Stimulated activated CD8-positive, alpha-beta memory T cell treated with anti-CD3 and anti-CD28 coated beads, Interleukin-7, amount 100 ng/mL, for 48 hours (primary cell): ENCODE measurements at places on chromosomes 5 and 9.

- DNase-seq: no peak
Observed at GRCh38 chr5:79844571-79844970, 146.5 kb downstream of the MTX3 start.

GRCh38 chr5:115723220-115723619 lies 93.2 kb downstream of the CDO1 start:
- no peak for DNase-seq

GRCh38 chr5:139914218-139914807 lies 118.7 kb downstream of the PSD2 start:
- DNase-seq: no peak

GRCh38 chr5:143356855-143357583 lies 46.5 kb downstream of the NR3C1 start:
- no peak for DNase-seq

DNA sequence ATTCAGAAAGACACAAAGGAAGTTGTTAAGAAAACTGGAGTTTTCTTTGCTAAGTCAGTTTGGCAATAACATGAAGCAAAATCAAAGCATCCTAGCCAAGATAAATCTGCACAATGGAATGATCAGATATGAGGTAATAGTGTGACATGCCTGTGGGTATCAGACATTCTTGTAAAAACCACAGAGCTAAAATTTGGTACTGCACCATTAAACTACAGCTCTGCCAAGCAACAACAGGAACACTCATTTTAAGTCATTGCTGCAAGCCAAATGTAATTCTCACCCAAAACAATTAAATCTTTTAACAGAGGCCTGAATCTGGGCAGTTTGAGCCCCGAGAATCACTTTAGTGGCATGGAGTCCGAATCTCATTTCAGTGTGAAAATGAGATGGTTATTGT lies 96.6 kb downstream of the VCAN start:
- no peak for DNase-seq

GRCh38 chr5:94355811-94356210 lies 262.6 kb downstream of the KIAA0825 start:
- DNase-seq: no peak

DNA sequence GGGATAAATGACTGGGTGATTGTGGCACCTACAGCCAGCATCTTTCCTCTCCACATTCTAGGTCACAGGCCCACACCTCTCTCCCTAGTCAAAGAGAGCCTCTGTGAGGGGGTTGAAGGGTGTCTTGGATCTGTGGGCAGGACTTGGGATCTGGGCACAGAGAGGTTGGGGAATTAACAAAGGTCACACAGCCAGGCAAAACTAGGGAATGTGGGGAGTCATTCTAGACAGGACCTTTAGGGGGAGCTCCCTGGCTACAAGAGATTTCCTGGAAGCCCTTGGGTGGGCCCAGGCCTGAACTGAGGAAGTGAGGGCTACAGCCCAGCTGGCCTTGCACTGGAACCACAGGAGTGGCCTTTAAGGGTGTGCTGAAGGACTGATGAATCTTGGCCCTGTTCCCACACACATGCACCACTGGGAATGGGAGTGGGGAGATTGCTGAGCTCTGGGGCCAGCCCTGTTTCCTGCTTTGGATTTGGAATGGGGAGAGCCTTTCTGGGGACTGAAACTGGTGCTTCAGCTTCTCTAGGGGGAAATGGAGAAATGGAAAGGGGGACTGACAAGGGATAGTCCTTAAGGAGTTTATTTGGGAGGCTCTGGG lies 12.4 kb upstream of the CXXC5 start:
- no peak for DNase-seq

DNA sequence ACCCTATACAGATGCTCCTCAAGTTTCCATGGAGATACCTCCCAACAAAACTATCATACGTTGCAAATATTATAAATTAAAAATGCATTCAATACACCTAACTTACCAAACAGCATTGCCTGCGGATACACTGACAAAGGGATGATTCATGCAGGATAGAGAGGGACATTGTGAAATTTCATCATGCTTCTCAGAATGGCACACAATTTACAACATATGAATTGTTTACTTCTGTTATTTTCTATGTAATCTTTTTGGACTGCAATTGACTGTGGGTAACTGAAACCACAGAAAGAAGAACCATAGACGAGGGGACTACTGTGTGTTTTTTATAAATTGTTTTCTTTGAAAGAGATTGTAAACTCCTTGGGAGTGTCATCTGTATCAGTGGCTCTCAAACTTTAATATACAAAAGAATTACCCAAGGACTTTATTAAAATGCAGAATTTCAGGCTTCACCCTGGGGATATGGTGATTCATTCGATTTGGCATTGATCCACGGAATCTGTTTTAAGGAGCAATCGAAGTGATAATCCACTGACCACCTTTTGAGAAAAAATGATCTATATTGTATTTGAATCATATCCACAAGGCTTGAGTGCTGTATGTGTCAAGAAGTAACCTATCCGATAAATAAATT lies 146.4 kb downstream of the SGCD start:
- no peak for DNase-seq

- no peak for DNase-seq
Observed at GRCh38 chr5:1659100-1659981, 135.6 kb upstream of the LPCAT1 start.

GRCh38 chr9:3942361-3942760 lies 357.5 kb downstream of the GLIS3 start:
- no peak for DNase-seq

DNA sequence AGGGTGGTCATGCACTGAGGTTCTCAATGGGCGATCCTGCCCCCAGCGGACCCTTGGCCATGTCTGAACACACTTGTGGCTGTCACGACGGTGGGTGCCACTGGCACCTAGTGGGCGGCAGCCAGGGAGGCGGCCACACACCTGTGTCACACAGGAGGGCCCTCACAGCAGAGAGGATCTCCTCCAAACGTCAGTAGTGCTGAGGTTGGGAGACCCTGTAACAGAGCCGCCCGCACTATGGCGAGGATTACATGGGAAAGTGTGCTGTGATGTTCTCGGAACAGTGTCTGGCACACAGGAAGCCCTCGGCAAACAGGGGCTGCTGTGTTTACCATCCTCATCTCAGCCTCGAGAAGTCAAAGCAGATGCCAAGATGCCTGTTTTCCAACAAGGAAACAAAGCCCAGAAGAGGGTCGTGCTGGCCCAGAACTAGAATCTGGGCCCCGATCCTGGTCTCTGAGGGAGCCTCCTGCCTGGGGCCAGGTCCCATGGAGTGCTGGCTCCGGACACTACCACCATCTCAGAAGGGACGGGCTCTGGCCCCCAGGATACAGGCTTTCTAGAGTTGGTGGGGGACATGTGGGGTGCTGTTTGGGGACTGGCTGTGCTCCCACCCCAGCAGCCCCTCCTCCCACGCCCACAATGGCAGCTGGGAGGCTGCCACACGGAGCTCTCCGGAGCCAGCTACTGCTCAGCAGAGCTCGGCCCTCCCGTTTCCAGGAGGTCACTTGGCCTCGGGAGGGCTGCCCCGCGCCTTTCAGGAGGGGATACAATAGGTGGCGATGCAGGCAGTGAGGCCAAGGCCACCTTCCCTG lies 48.2 kb downstream of the DBH start:
- no peak for DNase-seq

DNA sequence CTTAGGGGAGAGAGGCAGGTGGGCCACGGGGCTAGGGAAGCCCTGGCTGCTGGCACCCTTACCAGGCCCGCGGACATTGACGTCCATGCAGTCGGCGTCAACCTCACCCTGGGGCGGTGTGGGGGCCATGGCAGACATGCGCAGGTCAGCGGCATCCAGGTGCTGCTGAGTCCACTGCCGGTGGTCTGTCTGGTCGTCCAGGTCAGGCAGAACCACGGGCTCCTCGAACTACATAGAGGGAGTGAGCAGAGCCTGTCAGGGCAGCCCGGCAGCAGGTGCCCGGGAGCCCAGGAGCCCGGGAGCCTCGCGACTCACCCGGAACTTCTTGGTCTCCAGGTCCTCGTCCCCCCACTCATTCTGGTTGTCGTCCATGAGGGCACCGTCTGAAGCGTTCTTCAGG lies 18.8 kb upstream of the SEC16A start:
- DNase-seq: no peak

DNA sequence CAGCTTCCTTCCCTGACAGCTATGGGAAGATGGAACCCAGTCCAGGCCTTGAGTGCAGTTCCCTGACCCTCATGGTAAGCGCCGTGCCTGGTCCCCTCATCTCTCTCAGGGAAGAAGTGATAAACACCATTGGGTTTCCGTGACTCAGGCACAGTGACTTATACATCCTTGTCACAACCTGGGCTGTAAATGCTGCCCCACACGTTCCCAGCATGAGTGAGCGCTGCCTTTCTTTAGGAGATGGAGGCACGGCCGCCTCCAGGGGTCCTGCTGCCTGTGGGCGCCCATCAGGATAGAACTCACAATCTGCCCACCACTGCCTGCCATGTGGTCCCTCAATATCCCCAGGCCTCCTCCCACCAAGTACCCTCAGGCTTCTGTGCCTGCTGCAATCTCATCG lies 8.3 kb upstream of the NKD2 start:
- no peak for DNase-seq

DNA sequence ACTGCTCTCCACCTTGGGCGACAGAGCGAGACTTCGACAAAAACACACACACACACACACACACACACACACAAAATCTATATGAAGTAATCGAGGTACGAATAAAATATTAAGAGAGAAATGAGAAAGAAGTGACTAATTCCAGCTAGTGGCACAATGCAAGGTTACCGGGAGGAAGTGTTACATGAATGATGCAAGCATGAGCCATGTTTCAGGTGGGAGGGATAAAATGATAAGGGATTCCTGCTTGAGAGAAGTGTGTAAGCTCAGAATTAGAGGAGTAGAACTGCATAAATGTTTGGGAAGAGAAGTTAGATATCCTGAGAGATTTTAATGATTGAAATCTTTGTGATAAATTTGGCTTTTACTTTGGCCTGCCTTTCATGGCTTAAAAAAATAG lies 18.8 kb downstream of the HAPLN1 start:
- DNase-seq: no peak

DNA sequence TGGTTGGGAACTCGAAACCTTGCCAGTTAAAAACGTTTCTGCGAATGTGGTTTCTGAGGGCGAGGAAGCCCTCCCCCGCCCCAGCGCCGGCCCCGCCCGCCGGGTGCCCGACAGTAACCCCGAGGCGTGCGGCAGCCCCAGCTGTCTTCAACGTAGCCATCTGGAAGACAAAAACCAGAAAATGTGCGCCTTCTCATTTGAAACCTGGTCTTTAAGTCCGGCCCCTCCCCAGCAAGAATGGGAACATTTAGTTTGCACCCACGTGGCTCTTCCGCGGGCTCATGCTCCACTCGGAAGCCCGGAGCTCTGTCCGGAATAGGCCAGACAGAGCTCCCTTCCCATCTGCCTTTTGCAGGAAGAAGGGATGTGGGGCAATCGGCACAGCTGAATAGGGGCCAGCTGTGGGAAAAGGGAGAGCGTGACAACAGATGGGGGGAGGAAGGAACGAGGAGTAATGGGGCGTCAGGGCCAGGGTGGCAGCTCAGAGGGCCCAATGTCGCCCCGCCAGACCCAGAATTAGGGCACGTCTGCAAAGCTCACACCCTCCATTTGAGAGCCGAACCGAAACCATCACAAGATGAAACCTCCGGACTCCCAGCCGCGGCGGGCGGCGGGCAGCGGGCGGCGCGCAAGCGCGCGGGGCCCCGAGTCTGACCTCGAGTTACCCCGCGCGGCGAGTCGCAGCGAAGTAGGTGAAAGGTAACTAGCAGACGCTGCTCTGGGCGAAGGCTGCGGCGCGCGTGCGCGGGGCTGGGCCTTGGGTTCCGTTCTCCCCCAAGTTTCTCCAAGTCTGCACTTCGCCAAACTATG lies 63.4 kb upstream of the ABCA1 start:
- peak; percentile 72 for DNase-seq

- DNase-seq: no peak
Observed at GRCh38 chr9:13033959-13034693, 245.4 kb downstream of the MPDZ start.

DNA sequence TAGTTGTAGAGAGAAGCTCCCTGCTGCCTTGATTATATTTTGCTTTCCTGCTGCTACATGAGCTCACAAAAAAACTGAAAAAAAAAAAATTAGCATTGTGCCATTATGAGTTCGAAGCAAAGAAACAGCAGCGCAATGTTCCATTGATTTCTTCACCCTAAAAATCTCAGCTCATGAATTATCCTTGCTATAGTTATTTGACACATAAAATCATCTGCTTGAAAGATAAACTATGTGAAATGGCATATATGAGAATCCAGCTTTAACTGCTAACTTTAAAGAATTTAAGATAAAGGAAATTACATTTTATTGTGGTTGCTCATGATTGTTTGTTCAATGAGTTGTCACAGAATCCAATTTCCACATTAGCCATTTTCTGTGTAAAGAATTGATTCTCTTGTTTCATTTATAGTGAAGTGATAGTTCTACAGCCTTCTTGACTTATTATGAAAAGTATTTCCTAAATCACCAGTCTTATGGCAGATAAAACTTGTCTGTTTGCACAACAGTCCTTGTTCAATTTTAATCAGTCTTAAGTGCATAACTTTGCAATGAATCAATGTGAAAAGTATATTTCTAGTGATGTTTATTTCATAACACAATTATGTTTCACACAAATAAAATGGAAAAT lies 1275.0 kb upstream of the CDH9 start:
- DNase-seq: no peak

DNA sequence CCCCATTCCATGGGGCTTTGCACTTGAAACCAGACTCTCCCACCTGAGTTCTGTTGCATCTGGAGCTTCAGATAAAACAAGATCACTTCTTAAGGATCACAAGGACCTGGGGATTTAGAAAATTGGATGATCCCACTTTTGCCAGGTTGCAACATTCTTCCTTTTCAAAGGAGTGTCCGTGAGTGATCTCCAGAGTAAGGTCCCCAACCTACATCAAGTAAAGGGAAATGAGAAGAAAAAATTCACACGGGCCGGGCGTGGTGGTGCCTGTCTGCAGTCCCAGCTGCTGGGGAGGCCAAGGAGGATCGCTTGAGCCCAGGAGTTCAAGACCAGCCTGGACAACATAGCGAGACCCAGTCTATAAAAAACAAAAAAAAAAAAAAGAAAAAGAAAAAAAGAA lies 41.2 kb upstream of the COL5A1 start:
- DNase-seq: no peak

- DNase-seq: no peak
Observed at GRCh38 chr5:96408210-96408777, 24.8 kb downstream of the PCSK1 start.
